NCI-H1105 treated with DMSO at 0.1 percent for 48 hours (cell line): ENCODE measurements at places on chromosomes 2 and 18.

DNA sequence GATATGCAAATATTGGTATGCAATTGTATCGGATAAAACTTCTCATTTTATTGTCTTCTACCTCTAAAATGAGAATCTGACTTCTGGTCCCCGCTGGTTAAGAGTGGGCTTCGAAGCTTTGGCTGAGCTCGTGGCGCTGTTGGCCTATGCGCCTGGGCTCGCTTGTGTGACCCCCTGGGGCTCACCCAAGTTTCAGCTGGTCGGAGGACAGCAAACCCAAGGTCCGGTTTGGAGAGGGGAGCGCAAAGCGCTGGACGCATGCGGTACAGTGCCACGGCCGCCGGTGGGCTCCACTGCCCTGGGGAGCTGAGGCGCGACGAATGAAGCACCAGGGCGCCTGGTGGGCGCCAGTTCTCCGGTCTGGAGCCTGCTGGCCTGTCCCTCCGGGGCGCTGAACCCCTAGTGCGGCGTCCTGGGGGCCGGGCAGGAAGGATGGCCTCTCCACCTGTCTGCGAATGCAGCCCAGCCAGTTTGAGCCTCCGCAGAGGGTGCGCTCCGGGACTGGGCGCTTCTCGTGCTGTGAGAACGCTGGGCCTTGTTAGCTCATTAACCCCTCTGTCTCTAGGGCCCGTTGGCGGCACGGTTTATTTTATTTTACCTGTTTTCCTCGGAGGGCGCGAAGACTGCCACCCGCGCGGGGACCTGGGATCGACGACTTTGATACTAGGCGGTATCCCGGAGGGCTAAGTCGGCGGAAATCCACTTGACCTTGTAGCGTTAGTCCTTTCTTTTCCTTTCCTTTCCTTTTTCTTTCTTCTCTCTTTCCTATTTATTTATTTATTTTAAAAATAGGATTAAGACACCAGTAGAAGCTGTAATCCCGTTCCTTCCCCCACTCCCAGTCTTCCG lies 10.4 kb downstream of the MEIS1 start:
- DNase-seq: no peak

GRCh38 chr18:48896875-48897511 lies 53.8 kb downstream of the SMAD7 start:
- DNase-seq: no peak

GRCh38 chr2:58641001-58641400 lies 399.9 kb upstream of the FANCL start:
- DNase-seq: no peak

GRCh38 chr2:167187978-167188967 lies 300.0 kb downstream of the XIRP2 start:
- DNase-seq: no peak

DNA sequence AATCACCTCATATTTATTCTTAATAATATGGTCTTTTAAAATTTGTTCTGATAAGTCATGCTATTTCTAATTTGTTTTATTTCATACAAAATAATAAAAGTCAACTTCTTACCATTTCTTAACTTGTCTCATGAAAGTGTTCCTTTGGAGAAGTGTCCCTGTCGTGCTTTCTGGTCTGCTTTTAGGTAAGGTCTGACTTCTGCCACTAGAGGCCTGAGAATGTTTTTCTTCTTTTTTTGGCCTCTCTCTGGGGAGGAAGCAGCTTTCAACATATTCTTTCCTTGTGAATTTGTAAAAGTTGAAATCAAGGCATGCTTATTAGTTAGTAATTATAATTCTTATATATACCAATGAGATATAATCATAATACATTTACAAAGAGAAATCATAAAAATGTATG lies 39.4 kb downstream of the MAP2 start:
- no peak for DNase-seq

GRCh38 chr2:134574611-134575330 lies 144.0 kb downstream of the TMEM163 start:
- no peak for DNase-seq

DNA sequence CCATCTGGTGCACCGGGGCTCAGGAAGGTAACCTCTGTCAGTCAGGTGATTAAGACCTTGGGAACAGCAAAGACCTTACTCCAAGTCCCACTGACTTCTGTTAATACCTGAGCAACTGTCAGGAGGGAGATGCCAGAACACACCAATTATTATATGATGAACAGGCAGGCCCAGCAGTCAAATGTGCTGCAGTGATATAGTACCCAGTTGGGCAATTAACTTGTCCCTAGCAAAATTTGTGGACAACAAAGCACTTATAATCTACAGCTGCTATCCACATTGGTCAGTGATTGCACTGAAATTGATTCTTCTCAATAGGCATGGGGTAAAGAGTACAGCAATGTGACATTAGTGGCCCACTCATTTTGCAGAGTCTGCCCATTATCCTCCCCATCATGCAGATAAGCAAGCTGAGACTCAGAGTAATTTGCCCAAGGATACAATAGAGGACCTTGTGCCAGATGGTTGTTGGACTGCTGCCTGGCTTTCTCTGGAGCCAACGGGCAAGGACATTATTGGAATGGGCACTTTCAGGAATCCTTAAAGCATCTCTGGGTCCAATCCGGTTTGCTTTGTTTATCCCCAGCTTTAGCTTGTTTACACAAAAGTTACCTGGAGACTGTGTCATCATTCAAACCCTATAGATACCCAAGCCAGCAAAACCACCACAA lies 147.6 kb downstream of the CCBE1 start:
- peak; percentile 89 for DNase-seq

- DNase-seq: no peak
These were observed 911.4 kb upstream of the SLC39A10 start for GRCh38 chr2:194745557-194746146.

DNA sequence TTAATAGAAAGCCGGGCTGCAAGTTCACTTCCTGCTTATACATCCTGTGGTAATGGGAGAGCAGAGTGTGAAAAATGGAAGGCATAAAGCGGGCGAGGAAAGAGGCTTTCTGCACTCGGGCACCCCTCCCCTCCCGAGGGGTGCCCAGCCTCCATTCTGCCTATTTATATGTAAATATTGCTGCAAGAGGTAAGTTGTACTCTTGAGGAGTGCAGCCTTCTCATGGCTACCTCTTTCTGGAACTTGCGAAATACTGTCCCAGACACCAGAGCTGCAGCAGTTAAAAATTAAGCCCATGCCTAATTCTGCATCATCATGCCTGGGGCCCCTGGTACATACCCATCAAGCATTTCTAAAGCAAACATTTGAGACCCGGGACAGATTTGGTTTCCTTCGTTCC lies 156.0 kb downstream of the GBX2 start:
- DNase-seq: no peak

DNA sequence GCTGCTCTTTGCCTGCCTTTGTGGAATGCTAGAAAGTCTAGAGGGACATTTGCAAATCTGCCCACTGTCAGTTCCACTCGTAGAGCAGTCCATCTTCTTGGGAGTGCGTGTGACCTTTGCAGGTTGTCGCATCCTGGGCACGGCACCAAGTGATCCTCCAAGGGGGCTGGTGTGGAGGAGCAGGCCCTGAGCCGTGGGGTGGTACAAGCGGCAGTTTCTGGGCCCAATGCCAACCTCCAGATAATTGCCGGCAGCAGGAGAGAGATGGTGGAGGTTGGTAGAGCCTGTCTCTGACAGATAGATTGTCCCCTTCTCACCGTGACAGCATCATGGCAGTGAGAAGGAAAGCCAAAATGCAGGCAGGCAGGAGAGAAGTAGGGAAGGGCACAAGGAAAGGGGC lies 150.7 kb upstream of the SLC14A2 start:
- peak; percentile 94 for DNase-seq

- DNase-seq: peak; percentile 29
These were observed 164.6 kb downstream of the SEPTIN10 start for GRCh38 chr2:109448946-109449788.

DNA sequence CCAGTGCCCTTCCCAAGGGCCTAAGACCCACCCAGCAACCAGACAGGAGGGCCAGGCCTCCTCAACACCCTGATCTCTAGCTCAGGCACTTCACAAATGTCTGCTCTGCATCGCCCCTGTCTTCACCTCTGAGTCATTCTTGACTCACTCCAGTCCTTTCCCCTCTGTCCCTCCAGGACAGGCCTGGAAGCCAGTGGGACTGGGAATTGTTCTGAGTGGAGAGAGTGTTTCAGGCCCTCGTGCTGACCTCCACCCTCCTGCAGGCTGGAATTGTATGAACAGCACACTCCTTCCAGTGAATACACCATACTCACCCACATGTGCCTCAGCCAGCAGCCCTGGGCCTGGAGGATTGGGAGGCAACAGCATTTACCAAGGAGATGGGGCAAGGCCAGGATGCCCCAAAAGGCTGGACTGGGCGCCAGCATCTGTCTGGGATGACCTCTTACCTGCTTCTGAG lies 304.2 kb downstream of the CYP26B1 start:
- DNase-seq: no peak

- no peak for DNase-seq
These were observed 197.8 kb downstream of the CTIF start for GRCh38 chr18:48736321-48737260.

DNA sequence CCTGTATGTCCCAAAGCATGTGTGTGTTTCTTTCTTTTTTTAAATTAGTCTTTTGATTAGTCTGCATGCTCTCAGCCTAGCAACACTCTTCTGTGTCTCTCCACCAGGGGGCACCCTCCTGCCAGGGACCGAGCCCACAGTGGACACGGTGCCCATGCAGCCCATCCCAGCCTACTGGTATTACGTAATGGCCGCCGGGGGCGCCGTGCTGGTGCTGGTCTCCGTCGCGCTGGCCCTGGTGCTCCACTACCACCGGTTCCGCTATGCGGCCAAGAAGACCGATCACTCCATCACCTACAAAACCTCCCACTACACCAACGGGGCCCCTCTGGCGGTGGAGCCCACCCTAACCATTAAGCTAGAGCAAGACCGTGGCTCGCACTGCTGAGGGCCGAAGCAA lies 93.8 kb downstream of the NRP2 start:
- no peak for DNase-seq

DNA sequence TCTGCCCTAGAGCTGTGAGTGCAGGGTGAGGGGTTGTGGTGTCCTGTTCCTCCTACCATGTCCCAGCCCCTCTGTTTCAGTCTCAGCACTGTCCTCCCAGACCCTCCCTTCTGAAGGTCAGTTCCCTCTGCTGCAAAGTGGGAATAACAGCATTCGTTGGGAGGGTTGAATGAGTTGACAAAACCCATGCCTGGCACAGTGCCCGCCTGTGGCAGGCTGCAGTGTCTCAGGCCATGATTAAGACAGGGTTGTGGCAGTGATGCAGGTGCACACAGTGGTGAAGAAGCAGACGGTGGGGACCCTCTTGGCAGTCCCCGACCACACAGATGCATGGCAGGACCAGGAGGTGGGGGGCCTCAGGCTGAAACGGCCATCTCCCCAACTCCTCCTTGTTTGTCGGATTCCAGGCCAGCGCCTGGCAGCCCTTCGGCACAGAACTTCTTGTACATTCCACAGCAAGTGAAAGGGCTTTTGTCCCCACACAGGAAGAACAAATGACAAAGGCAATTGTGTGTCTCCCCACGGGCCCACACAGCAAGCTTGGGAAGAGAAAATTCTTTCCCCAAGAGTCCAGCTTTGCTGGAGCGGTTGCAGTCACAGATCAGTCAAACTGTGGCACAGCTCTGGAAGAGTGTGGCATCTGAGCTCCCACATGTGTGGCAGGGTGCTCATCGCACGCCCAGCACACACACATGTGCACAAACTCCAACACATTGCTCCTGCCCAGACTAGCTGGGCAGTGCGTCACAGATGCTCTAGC lies 92.0 kb upstream of the MSH2 start:
- peak; percentile 11 for DNase-seq

DNA sequence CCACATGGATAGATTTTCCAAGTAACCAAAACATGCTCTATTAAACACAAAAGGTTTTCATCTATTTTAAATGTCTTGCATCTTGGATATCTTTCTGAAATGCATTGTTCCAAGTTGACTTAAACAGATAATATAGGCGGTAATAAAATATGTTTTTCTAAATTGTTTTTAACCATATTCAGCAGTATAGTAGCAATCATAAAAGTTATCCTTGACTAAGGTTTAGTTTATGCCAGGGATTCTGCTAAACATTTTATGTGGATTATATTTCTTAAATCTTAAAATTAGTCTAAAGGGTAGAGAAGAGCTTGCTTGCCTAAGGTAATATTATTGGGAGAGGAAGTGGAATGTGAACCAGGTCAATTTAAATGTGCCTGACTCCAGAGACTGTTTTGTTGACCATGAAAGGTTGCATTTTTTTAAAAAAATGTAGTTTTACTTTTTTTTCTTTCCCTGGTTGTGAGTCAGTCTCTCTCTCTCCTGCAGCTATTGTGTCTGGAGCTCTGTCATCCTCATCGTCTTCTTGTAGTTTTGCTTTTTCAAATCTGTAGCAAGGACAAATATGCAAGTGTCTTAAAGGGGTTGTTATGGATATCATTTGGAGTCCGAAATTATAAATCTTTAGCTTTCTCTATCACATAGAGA lies 309.1 kb upstream of the COL3A1 start:
- no peak for DNase-seq

DNA sequence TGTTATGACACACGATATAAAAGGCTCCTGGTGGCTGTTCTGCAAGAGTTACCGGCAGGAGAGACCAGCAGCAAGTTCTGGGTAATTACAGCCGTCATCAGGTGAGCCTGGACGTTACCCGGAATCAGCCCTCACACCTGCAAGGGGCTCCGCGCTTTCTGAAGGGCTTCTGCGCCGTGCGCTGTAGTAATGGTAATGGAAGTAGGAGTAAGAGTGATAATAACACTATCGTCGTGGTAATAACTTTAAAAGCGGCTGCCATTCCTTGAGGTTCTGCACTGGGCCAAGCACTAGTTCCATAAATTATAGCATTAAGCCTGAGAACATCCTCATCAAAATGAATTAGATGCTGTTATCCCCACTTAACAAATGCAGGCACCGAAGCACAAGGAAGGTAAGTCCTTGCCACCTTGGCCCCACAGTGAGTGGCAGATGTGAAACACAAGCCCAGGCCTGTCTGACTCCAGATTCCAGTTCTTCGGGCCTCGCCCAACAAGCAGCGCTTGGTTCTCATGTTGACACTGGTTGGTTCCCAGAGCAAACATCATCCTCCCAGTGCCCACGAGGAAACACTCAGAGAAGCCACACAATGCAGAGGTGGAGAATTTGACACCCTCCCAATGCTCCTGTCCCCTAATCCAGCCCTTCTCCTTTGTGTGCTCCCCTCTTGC lies 205.2 kb downstream of the EIPR1 start:
- peak; percentile 32 for DNase-seq

- DNase-seq: no peak
These were observed 617.3 kb upstream of the ZEB2 start for GRCh38 chr2:145137211-145137610.

GRCh38 chr2:199830531-199830930 lies 20.5 kb downstream of the FTCDNL1 start:
- DNase-seq: no peak

- no peak for DNase-seq
These were observed 234.0 kb downstream of the KLHL29 start for GRCh38 chr2:23618794-23619530.

DNA sequence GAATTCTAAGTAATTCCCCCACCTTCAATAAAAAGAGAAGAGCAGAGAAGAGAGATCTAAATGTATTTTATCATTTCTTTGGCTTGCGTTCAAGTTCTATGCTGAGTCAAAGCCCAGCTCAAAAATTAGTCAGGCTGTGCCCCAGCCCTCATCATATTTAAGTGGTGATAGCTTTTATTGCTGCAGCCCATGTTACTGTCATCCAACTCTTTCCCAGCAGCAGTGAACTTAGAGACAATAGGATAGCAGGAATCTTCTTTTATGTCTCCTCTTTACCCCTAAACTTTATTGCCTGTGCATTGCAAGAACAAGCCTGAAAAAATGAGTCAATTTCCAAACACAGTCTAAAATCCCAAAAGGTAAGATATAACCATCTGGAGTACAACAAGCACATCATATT lies 1599.3 kb upstream of the PIK3C3 start:
- DNase-seq: no peak

- DNase-seq: no peak
These were observed 26.6 kb upstream of the CATIP start for GRCh38 chr2:218329826-218330593.
